Glutamatergic neuron (in vitro differentiated cells): ENCODE measurements at places on chromosomes 13 and 19. TPM values are rescaled to one million over a fixed set of nuclear protein-coding genes. Genes with fewer than 3 reads are reported as not detected.

DNA sequence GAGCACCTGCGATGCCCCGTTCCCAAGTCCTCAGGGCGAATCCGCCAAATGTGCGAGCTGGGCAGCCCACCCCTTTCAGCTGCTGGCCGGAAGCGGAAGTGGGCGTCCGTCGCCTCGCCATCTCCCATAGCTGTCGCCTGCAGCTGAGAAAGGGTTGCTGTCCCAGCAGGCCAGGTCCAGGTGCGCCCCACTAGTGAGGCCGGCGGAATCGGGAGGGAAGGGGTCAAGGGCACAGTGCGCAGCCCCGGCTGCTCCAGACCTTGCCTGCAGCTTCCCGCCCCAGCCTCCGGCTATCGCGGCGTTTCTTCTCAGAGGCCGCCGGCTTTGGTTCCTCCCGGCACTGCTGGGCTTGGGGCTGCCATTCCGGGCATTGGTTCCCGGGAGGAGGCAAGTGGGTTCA is at the start of gene ZNF177:
Gene ZNF177 (plus strand): TSS at position 109 of the 400 bp plus-strand sequence. CDS start 15,299 bp downstream, outside the sequence.
- H3K27ac ChIP-seq = no peak within 1 kb of the TSS
- peaks cover 5% of the 10 kb centered on the region for H3K27me3 ChIP-seq
- no peak for DNase-seq
- H3K4me1 ChIP-seq = no peaks in the 10 kb centered on the region

- peaks cover 15% of the 10 kb centered on the region for H3K36me3 ChIP-seq
- peaks cover 5% of the 10 kb centered on the region for H3K27me3 ChIP-seq
- H3K27ac ChIP-seq = no peak overlapping the region
- no peak for DNase-seq
These were observed 10.7 kb downstream of the APLP1 start for GRCh38 chr19:35879068-35879467.

GRCh38 chr13:26629260-26629825 is 71.9 kb downstream of the WASF3 start:
- H3K4me1 ChIP-seq = no peaks in the 10 kb centered on the region
- H3K27me3 ChIP-seq = peaks cover 2% of the 10 kb centered on the region
- H3K36me3 ChIP-seq = peaks cover 16% of the 10 kb centered on the region
- no peak overlapping the region for H3K4me3 ChIP-seq
- H3K27ac ChIP-seq = no peak overlapping the region

DNA sequence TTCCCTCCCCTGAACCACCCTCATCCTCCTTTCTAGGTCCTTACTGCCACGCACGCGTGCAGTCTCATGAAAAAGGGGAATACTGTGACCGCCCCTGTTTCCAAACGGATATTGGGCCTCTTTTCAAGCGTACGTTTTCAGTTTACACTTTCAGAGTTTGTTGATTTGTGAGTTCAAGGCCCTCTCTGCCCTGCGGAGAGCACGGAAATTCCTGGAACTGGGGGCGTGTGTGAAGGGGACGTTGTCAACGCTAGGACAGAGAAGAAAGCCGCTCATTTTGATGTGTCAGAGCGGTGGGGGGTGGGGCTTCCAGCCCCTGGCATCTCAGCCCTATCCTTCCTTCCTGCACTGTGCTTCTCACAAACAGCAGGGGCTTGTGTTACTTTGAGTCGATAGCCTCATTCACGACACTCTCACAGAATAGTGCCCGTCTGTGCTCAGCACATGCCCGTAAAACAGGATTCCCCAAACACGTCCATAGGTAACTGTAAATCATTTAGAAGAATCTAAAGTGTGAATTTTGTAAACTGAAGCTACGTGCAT is 137.6 kb upstream of the PEG3 start:
- H3K4me3 ChIP-seq = no peak overlapping the region
- no peak overlapping the region for H3K27ac ChIP-seq
- H3K27me3 ChIP-seq = peaks cover 2% of the 10 kb centered on the region
- H3K36me3 ChIP-seq = peaks cover 14% of the 10 kb centered on the region
- H3K4me1 ChIP-seq = peaks cover 10% of the 10 kb centered on the region

GRCh38 chr13:26486550-26486949 is 70.9 kb upstream of the WASF3 start:
- H3K27ac ChIP-seq = no peak overlapping the region
- H3K36me3 ChIP-seq = peaks cover 9% of the 10 kb centered on the region
- no peak for DNase-seq
- H3K4me1 ChIP-seq = peaks cover 11% of the 10 kb centered on the region
- peaks cover 5% of the 10 kb centered on the region for H3K27me3 ChIP-seq

The TMEM147 gene
- total RNA-seq = 67.2 TPM
